Cardiac muscle cell (in vitro differentiated cells and primary cell): ENCODE measurements at places on chromosomes 12 and 14. TPM values are rescaled to one million over a fixed set of nuclear protein-coding genes. Genes with fewer than 3 reads are reported as not detected.

DNA sequence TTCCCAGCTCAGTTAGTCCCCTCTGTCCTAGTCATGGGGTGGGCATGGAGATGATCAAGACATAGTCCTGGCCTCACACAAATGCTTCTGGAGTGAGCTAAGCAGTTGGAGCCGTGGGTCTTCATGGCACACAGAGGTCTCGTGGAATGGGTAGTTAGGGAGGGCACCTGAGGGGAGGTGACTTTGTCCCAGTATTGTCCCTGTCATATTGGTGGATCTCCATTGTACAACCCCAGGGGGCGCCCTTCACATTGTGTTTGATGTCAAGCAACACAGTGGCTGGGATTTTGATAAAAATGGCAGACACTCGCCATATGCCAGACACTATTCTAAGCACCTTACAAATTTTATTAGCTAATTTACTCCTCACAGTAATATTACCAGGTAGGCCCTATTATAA is 175.4 kb upstream of the LHX5 start:
- DNase-seq: no peak

GRCh38 chr14:99604766-99605298 is 825 bp upstream of the CCDC85C start:
- peak; percentile 78 for DNase-seq

DNA sequence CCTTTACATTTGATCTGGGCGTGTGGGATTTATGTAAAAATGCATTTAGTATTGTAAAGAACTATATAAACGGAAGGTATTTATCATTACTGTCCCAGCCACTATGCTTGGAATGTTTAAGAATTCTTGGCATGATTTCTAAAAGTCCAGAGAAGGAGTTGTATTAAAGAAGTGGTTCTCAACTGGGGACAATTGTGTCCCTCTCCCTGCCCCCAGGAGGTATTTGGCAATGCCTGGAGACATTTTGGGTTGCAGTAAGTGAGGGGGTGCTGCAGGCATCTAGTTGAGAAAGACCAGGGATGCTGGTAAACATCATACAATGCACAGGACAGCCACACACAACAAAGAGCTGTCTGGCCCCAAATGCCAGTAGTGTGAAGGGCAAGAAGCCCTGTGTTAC is 7.2 kb downstream of the SLC38A1 start:
- no peak for DNase-seq

DNA sequence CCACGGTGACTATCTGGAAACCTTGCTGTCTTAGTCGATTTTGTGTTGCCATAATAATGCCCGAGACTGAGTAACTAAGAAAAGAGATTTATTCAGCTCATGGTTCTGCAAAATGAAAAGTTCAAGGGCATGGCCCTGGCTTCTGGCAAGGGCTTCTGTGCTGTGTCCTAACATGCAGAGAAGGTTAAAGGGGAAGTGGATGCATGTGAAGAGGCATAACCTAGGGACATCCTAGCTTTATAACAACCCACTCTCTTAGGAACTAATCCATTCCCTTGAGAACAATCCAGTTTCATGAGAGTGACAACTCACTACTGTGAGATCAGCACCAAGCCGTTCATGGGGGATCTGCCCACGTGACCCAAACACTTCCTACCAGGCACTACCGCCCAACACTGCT is 11.5 kb downstream of the FLVCR2 start:
- DNase-seq: no peak

DNA sequence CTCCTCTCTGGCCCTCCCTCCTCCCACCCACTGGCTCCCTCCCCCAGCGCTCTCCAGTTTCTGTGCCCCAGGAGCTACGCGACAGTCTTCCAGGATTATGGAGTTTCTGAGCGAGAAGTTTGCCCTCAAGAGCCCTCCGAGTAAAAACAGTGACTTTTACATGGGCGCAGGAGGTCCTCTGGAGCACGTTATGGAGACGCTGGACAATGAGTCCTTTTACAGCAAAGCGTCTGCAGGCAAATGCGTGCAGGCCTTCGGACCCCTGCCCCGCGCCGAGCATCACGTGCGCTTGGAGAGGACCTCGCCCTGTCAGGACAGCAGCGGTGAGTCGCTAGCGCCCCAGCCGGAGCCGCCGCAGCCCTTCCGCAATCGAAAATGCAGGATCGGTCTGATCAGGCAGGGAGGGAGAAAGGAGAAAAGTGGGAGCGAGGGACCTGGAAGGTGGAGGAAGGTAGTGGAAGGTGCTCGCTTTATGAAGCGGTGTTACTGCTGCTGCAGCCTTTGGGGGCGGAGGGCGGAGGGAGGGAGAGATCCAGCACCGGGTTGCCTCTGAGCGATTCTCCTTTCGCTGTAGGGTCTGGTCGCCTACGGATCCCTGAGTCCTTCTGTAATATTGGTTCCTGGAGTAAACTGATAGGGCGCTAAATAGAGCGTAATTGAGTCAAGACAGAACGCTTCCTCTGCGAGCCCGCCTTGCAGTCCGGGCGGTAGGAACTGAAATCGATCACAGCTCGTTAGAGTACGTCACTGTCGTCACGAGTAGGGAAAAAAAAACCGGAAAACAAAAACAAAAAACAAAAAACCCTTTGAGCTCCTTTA is at the start of gene ALX1:
ALX1 (plus strand) TSS at position 56 of the 819 bp plus-strand sequence; CDS start at position 98, 42 bp downstream.
- DNase-seq: peak; percentile 17

DNA sequence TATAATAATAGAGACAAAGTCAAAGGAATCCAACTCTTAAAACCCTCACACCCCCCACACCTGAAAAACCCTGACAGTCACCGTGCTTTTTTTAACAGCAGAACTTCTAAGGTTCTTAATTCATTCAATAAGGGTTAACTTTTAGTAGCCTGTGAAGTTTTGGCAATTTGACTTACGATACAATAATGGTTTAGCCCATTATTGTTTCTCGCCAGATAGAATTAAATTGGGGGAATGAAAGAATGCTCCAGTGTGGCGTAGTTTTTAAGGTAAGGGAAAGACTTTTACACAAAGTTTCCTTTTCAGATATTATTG is 604 bp upstream of the MAGOHB start:
- DNase-seq: peak; percentile 5

GRCh38 chr12:62263966-62264365 is 3.8 kb downstream of the USP15 start:
- no peak for DNase-seq

- no peak for DNase-seq
Observed at GRCh38 chr14:99079061-99079727, 192.8 kb downstream of the BCL11B start.

- no peak for DNase-seq
Observed at GRCh38 chr12:121278169-121279070, 18.1 kb downstream of the CAMKK2 start.

DNAH10 gene
- polyA plus RNA-seq: 1.0 and 3.0 TPM in 2 replicates

MGAT4C gene
- polyA plus RNA-seq: 0.44 and 0.94 TPM in 2 replicates

ASB2 gene
- 165 and 191 TPM in 2 replicates for polyA plus RNA-seq
